ENCODE measurements at places on chromosomes 5 and 9.

GRCh38 chr9:127490535-127491230, 39.4 kb downstream of the LRSAM1 start:
- DNase-seq: no peak

- no peak for DNase-seq
These were observed 8.1 kb downstream of the PPP3R2 start for GRCh38 chr9:101586651-101587050.

GRCh38 chr5:178632285-178632684, 5.4 kb upstream of the CLK4 start:
- DNase-seq: no peak

DNA sequence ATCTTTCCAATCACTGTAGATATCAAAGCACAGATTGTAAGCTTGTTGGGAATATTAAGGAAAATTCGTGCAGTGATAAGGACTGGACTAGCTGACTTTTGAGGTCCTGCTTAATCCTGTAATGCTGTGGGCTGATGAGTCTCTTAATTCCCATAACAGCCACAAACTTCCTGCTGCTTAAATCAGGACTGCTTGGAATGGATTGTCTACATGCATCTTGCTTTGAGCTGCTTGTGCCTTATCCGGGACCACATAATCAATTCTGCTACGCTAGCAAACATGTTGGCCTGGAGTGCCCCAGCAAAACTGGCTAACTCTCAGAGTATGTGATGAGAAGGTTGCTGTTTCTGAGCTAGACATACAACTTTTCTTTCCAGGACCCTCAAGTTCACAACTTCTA, 79.6 kb downstream of the SNCAIP start:
- no peak for DNase-seq

GRCh38 chr5:58455480-58455879, 4.4 kb downstream of the PLK2 start:
- DNase-seq: no peak

- no peak for DNase-seq
These were observed 33.8 kb upstream of the SPRY4 start for GRCh38 chr5:142358648-142359047.

- DNase-seq: no peak
These were observed 166.8 kb downstream of the PSAT1 start for GRCh38 chr9:78463750-78464149.

GRCh38 chr9:130905125-130905901, 8.7 kb upstream of the QRFP start:
- no peak for DNase-seq

DNA sequence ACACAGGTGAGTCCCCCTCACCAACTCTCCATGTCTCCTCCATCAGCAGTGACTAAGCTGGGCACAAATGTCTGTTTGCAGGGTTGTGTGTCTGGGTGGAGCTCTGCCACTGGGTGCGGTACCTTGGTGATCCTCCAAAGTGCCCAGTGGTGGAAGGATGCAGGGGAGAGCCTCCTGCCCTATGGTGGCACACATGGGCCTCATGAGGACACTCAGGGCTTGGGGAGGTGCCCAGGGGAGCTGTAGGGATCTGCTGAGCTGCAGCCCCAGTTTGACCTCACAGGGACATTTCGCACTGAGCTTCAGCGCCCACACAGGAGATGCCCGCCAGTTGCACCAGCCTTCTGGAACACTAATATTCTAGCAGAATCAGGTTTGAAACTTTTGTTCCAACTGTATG, 29.5 kb downstream of the S1PR3 start:
- no peak for DNase-seq

GRCh38 chr5:151233616-151234085, 9.8 kb upstream of the CCDC69 start:
- no peak for DNase-seq

Measured in CD4-positive, alpha-beta T cell treated with Interferon alpha-2 for 1 hour (primary cell).